ENCODE measurements at places on chromosomes 1 and 21. TPM values are rescaled to one million over a fixed set of nuclear protein-coding genes. Genes with fewer than 3 reads are reported as not detected.

Gene RAD54L
- total RNA-seq, result 2.7 TPM

Gene OR6F1
- total RNA-seq, result not detected

Gene PADI1
- total RNA-seq, result 10.3 TPM

Gene ZZZ3
- 98.3 TPM for total RNA-seq

Gene AADACL3
- not detected for total RNA-seq

Gene EDN2
- total RNA-seq, result 5.1 TPM

Gene UTS2
- total RNA-seq, result not detected

Gene POMGNT1
- total RNA-seq, result 40.6 TPM

Gene MARK1
- total RNA-seq, result 9.3 TPM

GRCh38 chr1:156898161-156898566 lies 4.6 kb downstream of the PEAR1 start:
- peak; percentile 71 for DNase-seq

- DNase-seq, result no peak
Observed at GRCh38 chr21:39576518-39577128, 36.1 kb upstream of the B3GALT5 start.

- no peak for DNase-seq
Observed at GRCh38 chr1:33618636-33619035, 146.2 kb downstream of the ZSCAN20 start.

DNA sequence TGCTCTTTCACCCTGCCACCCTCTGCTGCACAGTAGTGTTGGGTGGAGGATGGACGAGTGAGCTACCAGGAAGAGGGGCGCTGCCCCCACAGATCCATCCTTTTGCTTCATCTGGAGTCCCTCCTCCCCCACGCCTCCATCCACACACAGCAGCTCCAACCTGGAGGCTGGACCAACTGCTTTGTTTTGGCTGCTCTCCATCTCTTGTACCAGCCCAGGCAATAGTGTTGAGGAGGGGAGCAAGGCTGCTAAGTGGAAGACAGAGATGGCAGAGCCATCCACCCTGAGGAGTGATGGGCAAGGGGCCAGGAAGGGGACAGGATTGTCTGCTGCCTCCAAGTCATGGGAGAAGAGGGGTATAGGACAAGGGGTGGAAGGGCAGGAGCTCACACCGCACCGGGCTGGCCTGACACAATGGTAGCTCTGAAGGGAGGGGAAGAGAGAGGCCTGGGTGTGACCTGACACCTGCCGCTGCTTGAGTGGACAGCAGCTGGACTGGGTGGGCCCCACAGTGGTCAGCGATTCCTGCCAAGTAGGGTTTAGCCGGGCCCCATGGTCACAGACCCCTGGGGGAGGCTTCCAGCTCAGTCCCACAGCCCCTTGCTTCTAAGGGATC lies 8.5 kb downstream of the CHRNB2 start:
- no peak for DNase-seq

DNA sequence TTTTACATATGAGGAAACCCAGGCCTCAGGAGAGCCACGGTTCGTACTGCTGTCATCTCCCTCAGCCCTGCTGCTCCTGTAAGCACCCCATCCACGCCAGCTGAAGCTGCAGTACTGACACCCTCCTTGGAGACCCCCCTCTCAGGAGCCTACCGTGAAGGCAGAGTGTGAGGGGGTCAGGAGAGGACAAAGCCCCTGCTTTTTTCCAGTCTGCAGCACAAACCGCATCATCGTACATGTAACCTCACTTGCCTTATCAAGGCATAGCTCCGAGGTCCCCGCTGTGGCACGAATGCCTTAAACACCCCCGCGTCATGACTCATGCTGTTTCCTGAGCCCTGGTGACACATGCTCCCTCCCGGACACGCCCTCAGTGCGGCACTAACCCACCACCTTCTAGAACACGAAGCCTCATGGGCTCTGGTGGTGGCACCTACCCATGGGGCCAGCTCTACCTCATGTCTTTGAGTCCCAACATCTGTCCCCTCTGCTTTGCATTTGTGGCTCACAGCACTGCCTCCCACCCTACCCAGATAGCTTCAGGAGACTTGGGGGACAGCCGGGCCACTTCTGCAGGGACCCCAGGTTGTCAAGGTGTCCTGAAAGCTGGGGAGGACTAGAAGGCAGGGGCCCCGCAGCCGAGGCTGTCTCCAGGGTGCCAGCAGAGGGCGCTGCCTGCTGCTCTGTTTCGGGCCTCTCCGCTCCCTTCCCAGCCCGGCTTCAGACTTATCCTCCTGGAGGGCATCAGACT lies 4.9 kb downstream of the SH3BGRL3 start:
- DNase-seq, result peak; percentile 41

- DNase-seq, result no peak
Observed at GRCh38 chr21:31909153-31910073, 36.6 kb downstream of the HUNK start.

- DNase-seq, result no peak
Observed at GRCh38 chr1:90371448-90371813, 345.7 kb downstream of the BARHL2 start.

DNA sequence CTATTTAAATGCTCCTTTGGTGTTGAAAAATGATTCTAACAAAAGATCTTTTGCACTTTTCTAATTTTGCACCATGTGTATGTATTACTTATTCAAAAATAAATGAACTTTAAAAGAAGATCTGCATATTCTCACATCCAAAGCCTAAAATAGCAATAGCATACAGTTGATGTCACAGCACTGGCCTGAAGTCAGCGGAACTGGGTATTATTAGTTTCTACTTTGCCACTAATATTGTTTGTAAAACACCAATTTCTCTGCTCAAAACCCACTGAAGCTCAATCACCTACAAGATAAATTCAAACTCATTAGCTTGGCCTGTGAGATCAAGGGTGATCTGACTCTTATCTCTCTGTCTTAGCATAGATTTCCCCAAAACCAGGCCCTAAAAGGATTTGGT lies 34.5 kb upstream of the BCAR3 start:
- DNase-seq, result no peak

GRCh38 chr1:51729824-51730301 lies 113.0 kb downstream of the OSBPL9 start:
- peak; percentile 31 for DNase-seq

DNA sequence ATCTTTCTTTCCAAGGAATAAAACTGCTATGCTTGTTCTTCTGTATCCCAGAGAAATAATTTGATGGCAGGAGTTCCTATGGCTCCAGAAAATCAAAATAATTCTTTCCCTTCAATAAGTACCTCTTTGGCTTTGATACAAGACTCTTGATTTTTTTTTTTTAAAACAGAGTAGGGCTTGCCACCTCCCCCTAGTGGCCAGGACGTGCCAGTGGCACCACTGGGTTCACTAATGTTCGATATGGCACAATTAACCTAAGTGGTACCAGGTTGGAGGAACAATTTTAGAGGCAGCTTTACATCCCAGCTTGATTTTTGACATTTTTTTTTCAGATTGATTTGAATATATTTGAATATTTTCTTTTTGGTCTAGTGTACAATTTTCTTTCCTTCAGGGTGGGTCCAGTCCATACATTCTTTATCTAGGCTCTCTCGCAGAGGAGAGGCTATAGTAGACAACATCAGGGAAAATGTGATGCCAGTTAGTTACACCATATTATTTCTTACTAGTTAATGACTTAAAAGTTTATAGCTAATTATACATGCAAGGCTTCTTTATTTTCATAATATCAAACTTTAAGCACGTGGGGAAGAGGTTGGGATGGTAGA lies 330.9 kb downstream of the S1PR1 start:
- DNase-seq, result peak; percentile 20

DNA sequence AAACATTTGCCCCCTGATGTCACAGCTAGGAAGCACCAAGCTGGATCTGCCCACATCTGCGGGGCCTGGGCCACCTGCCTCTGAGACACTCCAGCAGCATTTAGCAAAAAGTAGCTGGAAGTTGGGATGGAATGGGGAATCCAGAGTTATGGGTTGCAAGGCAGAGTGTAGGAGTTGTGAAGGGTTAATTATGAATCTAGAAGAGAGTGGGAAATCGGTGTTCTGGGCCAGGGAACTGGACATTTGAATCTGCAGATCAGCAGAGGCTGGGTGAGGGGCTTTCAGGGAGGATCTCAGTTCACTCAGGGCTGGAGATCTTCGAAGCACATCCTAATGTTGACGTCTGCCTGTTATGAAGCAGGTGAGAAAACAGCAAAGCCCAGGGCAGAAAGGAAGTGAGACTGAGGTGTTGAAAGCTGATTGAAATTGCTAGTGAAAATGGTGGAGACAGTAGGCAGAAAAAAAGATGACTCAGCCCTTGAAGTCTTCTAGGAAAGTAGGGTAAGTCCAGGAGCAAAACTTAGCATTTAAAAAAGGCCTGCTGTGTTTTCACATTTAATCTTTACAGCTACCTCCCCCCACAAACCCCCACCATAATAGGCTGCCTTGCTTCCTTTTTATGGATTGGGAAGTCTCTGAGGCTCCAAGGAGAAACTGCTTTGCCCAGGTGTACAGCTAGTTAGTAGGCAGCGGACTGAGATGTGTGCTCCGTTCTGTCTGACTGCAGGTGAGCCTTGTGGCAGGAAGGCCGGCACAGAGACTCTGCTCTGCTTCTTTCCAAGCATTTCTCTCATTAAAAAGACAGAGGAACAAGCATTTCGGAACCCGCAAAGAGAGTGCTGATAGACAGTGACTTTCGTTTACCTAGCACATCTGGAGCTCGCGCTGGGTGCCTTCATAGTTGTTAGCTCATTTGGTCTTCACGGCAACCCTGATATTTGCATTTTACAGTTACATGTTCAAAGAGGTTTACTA lies 7.2 kb downstream of the VANGL1 start:
- DNase-seq, result no peak

DNA sequence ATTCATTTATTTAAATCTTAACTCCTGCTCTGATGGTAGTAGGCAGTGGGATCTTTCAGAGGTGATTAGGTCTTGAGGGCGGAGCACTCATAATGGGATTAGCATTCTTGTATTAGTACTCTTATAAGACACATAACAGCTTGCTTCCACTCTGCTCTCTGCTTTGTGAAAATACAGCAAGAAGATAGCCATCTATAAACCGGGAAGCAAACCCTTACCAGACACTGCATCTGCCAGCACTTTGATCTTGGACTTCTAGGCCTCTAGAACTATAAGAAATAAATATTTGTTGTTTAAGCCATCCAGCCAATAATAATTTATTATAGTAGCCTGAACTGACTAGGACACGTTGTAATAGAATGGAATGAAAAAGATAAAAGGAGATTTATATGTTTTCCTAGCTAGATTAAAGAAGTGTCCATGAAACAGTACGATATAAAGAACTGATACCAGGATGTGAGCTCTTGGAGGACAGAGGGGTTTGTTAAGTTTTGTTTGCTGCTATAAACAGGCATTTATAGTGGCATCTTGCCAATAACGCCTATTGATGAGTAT lies 869.9 kb downstream of the MRPL39 start:
- no peak for DNase-seq

GRCh38 chr1:26029864-26030481 lies 8.4 kb downstream of the EXTL1 start:
- DNase-seq, result no peak

DNA sequence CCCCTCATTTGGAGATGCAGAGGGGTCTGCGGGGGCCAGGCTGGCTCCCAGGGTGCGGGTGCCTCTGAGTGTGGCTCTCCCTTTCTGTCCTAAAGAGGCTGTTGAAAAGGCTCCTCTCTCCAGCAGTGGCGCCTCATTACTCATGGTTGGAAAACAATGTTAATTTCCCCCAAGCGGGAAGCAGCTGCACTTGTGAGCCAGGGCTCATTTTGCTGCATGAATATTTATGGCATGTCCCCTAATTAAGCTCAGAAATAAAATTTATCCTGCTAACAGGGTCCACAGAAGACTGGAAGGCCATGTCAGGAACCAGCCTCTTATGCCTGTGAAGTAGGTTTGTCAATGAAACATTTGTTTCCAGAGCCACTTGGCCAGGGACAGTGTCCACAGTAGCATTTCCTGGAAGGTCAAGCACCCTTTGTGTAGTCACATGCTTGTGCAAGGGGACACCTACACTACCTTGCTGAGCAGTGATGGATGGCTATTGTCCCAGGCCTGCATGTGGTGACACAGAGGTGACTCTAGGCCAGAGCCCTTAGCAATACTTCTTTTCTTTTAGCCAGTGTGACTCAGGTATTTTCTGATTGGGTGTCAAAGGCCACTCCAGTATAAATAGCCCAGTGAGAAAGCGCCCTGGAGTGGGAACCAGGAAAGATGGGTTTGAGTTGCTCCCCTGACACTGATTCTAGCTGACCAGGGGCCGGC lies 259.0 kb downstream of the FOXD2 start:
- no peak for DNase-seq

DNA sequence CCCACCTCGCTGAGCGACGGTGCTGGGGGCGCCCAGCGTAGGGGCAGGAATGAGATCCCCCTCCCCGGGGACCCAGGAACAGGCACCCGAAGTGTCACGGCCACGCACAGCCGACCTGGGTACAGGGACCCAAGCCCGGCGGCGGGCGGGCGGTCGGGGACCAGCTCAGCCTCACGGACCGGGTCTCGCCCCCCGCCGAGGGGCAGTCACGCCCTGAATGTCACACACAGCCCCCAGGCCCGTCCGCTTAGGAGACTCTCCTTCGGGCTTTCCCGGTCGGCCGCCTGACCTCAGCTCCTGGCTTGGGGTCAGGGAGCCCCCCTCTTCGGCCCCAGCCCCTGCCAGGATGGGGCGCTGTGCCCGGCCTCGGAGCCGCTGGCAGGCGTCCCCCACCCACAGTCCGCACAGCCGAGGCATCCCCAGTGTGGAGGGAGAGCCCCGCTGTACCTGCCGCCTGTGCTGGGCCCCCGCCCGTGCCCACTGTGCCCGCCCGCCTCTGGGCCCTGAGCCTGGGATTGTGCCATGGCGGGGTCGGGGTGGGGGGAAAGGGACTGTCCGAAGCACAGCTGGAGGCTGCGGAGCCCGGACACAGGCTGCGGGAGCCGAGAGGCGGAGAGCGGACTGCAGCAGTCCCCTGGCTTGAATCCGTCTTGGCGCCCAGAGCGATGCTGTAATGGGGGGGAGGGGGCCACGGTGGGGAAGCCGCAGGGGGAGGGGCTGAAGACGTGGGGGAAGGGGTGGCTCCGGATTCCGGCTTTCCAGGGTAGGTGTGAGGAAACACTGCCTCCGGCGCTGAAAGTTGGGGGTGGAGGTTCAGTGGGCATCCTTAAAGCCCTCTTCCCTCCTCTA lies 627 bp upstream of the DLGAP3 start:
- DNase-seq, result no peak

- DNase-seq, result no peak
Observed at GRCh38 chr1:60891765-60892164, 190.6 kb upstream of the NFIA start.

- DNase-seq, result no peak
Observed at GRCh38 chr1:112904071-112904830, 51.7 kb downstream of the SLC16A1 start.

GRCh38 chr1:240765732-240766363 lies 153.9 kb upstream of the GREM2 start:
- DNase-seq, result no peak

DNA sequence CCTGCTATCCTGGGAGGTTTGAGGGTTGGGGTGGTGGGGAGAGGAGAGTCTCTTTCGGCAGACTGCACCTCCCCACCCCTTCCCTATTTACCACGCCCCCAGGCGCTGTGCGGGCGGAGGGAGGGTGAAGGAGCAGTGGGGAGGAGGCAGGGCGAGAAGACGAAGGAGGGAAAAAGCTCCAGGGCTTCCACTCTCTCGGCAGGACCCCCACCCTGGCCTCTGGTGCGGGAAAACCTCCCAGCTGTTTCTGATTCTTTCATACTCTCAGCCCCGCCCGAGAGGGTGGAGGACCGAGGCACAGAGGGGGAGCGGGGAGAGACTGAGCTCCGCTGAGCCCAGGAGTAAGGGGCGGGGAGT lies 866 bp upstream of the WNT2B start:
- peak; percentile 44 for DNase-seq

Measured in tongue (tissue), 3 donors.